ENCODE measurements at places on chromosomes 11 and 22. TPM values are rescaled to one million over a fixed set of nuclear protein-coding genes. Genes with fewer than 3 reads are reported as not detected.

- DNase-seq, result no peak
These were observed 356.9 kb upstream of the CCDC90B start for GRCh38 chr11:83643115-83643514.

DNA sequence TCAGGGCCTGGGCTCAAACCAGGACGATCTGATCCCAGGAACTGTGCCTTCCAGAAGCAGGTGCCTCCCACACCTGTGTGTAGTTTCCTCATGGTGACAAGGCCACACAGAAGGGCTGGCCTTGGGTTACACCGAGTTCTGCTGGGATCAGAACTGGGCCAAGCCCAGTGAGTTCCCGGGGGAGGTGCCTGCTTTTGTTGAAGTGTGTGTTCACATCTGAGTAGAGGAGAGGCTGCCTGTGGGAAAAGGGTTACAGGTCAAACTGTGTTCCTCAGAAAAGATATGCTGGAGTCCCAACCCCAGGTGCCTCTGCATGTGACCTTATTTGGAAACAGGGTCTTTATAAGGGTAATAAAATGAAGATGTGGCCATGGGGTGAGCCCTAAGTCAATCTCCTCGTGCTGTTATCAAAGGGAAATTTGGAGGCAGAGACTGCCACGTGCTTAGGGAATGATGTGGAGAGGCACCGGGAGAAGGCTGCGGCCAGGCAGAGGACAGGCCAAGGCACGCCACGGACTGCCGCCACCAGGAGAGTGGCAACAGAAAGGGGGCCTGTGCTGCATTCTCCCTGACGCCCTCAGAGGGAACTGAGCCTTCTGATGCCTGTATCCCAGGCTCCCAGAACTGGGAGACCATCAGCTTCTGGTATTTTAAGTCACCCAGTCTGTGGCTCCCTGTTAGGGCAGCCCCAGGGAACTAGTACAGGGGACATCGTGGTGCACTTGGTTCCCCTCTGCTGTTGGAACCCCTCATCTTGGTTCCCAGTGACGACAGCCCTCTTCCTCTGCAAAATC lies 158.8 kb downstream of the CACNA1I start:
- DNase-seq, result no peak

DNA sequence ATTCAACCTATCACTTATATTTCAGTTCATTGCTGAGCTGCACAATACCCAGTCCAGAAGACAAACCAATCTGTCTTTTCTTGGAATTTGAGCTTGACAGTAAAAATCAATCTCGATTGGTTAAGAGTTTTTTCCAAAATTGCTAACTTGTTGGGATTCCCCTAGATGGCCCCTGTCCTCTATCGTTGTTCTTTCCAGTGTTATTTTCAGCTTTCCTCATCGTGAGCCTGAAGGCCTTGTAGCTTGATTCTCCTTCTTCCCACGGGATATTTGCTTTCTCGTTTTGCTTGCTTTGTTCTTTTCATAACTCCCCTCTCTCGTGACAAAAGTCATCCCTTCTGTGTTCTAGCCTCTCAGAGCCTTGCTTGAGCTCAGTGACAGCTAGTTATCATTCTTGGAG lies 3.1 kb downstream of the OR8B8 start:
- no peak for DNase-seq

- peak; percentile 18 for DNase-seq
These were observed 4.2 kb upstream of the ME3 start for GRCh38 chr11:86676533-86677154.

DNA sequence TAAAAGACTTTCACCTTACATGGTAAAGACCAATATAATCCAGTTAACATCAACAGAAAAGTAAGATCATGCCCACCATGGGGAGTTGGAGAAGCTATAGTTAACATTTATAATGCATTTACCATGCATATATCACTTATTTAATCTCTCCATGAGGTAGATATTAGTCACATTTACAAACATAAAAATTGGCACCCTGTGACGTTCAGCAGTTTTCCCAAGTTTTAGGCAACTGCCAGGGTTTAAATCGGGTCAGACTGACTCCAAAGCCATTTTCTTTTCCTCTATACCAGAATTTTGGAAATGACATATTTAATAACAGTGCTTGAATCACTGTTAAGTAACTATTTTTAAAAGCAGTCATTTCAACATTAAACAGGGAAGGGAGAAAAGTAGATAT lies 266.3 kb downstream of the DDX10 start:
- peak; percentile 92 for DNase-seq

DNA sequence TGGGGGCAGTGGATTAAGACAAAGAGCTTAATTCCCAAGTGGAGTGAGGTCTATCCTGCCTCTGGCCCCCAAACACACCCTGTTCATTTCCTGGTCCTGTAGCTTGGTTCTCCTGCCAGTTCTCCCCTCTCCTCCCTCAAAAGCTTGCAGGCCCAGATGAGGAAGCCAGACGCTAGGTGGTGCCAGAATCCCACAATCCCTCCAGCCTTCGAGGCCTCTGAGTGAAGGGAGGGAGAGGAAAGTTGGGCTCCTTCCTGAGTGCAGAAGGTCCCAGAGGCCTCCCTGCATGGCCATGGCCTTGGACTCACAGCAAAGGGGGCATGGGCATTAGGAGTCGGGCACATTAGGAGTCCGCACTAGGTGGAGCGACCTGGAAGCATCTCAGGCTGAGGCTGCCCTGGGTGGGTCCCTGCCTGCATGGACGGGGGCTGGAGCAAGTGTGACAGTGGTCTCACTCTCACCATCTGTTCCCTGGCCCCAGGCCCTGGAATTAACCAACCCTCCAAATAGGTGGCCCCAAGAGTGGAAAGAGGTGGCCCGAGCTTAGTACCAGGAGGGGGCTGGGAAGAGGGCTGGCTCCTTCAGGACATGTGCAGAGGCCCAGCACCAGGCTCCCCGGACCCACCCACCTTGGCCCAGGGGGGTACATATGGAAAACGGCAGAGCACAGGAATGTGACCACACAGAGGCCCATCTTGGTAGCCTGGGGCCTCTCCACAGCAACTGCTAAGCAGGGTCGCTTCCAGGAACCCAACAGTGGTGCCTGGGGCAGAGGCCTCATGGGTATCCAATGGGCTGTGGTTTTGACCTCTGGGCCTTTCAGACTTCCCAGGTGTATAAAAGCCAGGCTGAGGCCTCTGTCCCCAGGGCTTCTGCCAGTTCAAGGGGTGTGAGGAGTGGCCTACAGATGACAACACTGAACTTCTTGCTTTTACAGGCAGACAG lies 5.2 kb downstream of the FXYD2 start:
- peak; percentile 86 for DNase-seq

Gene CEP126
- total RNA-seq, result 2.5 TPM

Gene LYVE1
- total RNA-seq, result not detected

Gene MS4A6E
- not detected for total RNA-seq

Gene ADAMTS15
- 21.7 TPM for total RNA-seq

Gene OR51E1
- not detected for total RNA-seq
